ENCODE measurements at places on chromosomes 13 and 19. TPM values are rescaled to one million over a fixed set of nuclear protein-coding genes. Genes with fewer than 3 reads are reported as not detected.
A peak's percentile ranks its signal among the peaks of the same experiment; 100 is the strongest.

- DNase-seq = no peak
Measured at GRCh38 chr13:81207636-81208035, 866.7 kb upstream of the SPRY2 start.

GRCh38 chr13:107822006-107822405 is 393.3 kb downstream of the LIG4 start:
- DNase-seq = no peak

- DNase-seq = no peak
Measured at GRCh38 chr19:56918682-56919307, 78.3 kb upstream of the PEG3 start.

GRCh38 chr19:28988066-28988465 is 224.9 kb downstream of the UQCRFS1 start:
- no peak for DNase-seq

DNA sequence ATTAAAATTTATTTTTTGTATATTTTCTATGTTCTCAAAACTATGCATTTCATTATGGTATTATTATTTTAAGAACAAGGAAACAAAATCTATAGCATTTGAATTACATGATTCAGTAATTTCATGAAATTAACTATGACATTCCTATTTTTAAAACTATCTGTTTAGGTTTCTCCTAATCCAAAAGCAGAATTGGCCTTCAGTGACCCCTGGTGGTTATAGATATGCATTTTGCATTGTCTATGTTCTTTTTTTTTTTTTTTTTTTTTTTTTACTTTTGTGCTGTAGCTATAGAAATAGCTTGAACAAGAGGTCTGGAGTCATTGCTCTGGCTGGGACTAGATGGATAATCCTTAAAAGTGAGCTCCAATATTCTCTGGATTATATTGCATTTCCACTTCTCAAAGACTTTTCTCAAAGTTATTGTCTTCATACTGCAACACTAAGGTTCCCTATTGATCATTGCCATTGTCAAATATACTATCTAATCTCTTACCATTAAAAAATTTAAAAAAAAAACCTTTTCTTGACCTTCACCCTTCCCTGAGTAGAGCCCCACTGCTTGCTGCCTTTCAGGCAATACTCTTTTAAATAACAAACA is 15.9 kb upstream of the DNAJC3 start:
- DNase-seq = peak; percentile 27

- DNase-seq = no peak
Measured at GRCh38 chr19:1082165-1082927, 12.8 kb downstream of the POLR2E start.

GRCh38 chr19:55193481-55193880 is 13.4 kb upstream of the SYT5 start:
- DNase-seq = no peak

- DNase-seq = no peak
Measured at GRCh38 chr13:97766749-97767148, 186.7 kb upstream of the IPO5 start.

DNA sequence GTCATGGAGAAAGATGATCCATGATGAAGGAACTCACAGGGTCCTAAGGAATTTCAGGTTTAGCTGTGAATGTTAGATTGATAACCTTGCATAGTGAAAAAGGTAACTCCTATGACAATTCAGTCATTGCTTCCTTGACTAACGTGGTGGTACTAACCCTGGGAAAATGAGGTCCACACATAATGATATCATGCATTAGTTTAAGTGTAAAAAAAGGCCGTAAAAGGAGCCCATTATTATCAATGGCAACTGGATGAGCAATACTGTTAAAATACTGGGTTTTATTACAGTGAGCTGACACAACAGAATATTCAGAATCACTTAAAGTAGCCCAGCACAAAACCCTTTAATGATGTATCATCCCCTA is 515.4 kb downstream of the DCT start:
- DNase-seq = no peak

- DNase-seq = peak; percentile 77
Measured at GRCh38 chr13:59111751-59112171, 1052.0 kb downstream of the DIAPH3 start.

DNA sequence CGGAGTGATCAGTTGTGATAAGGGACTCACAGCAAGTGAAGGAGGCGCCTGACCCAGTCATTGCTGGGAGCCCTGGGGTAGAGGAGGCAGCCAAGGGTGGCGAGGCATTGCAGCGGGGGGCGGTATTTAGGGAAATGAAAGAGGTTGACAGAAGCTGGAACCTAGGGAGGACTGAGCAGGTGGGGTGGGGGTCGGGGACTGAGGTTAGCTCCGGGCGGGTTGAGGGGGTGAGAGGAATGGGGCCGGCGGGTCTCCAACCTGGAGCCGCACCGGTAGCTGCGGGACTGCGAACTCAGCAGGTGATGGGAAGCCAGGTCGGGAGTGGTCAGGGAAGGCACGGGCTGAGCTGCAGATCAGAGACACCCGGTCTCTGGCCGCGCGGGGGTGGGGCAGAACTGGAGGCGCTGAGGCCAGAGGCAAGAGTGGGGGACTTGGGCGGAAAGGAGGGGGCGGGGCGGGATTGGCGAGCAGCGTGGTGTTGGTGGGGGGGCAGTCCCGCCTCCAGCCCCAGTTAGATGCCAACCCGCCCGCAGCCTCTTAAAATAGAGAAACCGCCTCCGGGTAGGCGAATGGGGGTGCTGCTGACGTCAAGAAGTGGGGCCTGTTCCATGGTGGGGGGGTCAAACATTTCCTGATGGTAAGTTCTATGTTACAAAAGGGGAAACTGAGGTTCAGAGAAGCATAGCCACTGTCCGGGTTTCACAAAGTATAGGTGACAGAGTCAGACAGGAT is 1.5 kb downstream of the MAST3 start:
- no peak for DNase-seq

GRCh38 chr13:49374585-49375290 is 69.1 kb downstream of the CAB39L start:
- no peak for DNase-seq

- no peak for DNase-seq
Measured at GRCh38 chr13:25992076-25992475, 59.7 kb downstream of the SHISA2 start.

- no peak for DNase-seq
Measured at GRCh38 chr19:44539236-44539826, 9.9 kb upstream of the CEACAM20 start.

DNA sequence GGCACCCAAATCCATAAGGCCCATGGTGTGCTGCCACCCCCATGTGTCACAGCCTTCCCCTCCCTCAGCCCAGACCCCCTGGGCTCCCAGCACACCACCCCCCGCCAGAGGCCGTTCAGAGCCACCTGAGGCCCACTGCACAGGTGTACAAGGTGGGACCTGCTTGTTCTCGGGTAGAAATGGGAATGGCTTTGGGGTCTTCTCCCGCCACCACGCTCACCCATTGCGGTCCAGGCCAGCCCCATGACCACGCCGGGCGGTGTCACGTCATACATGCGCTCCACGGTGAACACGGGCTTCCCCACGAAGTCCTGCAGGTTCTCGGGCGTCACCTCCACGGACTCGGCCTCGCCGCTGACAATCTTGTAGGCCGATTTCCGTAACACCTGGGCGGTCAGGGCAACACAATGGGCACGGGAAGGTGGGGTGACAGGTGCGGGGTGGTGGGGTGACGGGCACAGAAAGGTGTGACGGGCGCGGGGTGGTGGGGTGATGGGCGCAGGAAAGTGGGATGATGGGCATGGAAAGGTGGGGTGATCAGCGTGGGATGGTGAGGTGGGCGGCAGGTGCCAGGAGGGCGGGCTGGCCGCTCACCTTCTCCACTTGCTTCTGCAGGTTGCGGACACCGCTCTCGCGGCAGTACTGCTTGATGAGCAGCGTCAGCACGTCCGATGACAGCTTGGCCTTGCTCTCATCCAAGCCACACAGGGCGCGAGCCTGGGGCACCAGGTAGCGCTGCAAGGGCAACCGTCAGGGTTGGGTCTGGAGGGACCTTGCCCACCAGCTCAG is 4.3 kb downstream of the RPL36 start:
- DNase-seq = no peak

GRCh38 chr13:80823472-80823871 is 482.5 kb upstream of the SPRY2 start:
- no peak for DNase-seq

DNA sequence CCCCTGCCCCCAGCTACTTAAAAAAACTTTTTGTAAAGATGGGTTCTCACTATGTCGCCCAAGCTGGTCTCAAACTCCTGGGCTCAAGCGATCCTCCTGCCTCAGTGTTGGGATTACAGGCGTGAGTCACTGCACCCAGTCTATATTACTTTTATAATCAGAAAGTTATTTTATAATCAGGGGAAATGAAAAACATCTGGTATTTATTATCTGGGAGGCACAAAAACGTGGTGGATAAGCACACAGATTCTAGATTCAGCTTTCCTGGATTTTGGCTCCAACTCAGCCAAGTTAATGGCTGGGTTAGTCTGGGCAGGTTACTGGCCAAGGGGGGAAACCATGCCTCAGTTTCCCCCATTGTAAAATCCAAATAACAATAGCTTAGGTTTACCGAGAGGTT is 24.7 kb downstream of the KEAP1 start:
- no peak for DNase-seq

GRCh38 chr19:52248241-52248640 is 21.1 kb upstream of the ZNF766 start:
- DNase-seq = no peak

DNA sequence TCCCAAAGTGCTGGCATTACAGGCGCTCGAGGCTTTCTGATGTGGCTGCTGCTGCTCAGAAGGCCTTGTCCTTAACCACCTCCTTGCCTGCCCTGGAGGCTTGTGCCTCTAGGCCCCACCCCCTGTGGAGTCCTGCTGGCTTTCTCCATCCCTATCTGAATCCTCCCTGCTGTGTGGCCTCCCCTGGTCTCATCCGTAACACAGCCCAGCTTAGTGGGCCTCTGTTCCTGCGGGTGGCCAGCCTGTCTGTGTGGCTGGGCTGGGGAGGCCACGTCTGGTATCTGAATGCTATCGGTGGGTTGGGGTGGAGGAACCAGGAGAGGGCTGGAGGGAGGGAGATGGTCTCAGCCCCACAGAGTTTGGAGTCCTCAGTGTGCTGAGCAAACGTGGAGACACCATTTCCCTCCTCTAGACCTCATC is 4.7 kb downstream of the RPL28 start:
- DNase-seq = no peak

DNA sequence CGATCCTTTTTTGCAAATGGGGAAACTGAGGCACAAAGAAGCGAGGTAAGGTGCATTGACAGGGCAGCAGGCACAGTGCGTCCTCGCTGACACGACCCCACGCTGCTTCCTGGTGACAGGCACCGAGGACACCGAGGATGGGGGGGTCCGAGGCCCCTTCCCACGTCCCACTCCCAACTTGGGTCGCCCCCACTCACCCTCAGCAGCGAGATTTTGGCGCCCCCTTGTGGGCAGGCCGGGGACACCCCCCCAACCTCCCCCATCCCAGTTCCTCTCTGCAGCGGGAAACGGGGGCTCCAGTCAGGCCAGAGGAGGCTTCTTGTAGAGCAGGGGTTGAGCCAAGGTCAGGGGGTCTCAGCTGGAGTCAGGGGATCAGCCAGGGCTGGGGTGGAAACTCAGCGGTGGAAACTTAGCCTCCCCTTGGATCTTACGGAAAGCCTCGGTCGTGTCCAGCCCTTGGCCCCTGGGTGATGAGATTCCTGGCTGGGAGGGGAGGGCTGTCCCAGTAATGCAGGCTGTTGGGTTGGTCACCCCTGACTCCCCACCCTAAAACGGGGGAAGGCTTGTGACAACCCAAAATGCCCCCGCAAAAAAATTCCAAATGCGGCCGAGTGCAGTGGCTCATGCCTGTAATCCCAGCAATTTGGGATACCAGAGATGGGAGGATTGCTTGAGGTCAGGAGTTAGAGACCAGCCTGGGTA is 8.2 kb downstream of the SMIM24 start:
- peak; percentile 38 for DNase-seq

DNA sequence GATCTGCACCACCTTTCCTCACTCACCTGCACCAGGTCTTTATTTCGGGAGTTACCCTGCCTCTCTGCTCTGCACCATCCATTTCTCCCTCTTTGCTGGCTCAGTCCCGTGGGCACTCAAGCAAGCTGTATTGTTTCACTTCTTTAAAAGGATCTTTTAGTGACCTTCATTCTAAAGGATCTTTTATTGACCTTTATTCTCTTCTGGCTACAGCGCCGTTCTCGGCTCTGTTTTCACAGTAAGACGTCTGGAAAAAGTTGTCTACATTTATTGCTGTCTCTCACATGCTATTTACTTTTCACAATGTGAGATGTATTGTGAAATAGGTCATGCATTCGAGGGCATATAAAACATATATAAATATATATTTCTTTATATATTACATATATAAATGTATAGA is 35.6 kb upstream of the ARGLU1 start:
- no peak for DNase-seq

GRCh38 chr13:110217085-110217484 is 89.9 kb downstream of the COL4A1 start:
- no peak for DNase-seq

DNA sequence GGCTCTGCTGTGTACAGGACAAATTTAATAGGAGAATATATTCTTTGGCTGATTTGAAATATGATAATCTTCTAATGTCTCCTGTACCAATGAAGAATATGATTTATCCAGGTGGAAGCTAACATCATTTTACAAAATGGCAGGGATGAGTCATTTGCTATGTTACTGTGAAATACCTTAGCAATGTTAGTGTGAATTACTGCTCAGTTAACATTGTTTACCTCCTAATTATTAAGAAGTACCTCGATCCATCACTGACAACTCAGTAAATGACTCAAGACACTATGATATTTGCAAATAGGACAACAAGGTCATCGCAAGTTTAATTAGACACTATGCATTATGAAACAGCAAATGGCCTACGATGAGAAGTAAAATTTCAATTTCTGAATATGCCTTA is 309.1 kb upstream of the EDNRB start:
- DNase-seq = no peak

DNA sequence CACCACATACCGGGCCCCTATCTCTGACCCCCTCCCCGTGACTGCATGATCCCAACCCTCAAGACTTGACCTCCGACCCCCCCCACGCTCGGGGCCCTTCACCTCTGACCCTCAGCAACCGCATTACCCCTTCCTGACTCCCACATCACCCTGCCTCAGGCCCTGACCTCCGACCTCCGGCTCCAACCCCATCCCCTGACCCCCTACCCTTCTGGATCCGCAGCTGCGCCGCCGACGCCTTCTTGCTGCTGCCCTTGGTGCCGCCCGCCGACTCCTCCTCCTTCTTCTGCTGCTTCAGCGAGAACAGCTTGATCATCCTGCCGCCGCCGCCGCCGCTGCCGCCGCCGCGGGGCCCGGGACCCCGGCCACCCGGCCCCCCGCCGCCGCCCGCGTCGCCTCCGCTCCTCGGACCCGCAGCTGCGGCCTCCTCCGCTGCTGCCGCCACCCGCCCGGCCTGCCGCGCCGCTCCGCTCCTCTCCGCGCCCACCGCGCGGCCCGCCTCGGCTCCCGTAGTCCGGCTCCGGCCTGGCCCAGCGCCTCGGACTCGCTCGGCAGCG is at the start of gene UBE2M:
TSS of gene UBE2M (minus strand) at position 546 of the 557 bp plus-strand sequence. CDS start at position 316, 230 bp downstream.
- peak; percentile 62 for DNase-seq

C13orf42 gene
- not detected for total RNA-seq

PDE4C gene
- not detected for total RNA-seq

KIR2DL1 gene
- not detected for total RNA-seq

LAIR2 gene
- total RNA-seq = not detected

WASF3 gene
- 0.18 TPM for total RNA-seq

RASGRP4 gene
- not detected for total RNA-seq

FSD1 gene
- total RNA-seq = 4.5 TPM

ZNF836 gene
- total RNA-seq = 4.3 TPM

MATK gene
- not detected for total RNA-seq

TSSK6 gene
- 0.74 TPM for total RNA-seq

GPR4 gene
- total RNA-seq = not detected

PLEKHF1 gene
- total RNA-seq = 8.0 TPM

ZNF304 gene
- 11.1 TPM for total RNA-seq

RHPN2 gene
- total RNA-seq = 42.1 TPM
